Thyroid gland (tissue), 4 donors: ENCODE measurements at places on chromosomes 3 and 15. TPM values are rescaled to one million over a fixed set of nuclear protein-coding genes. Genes with fewer than 3 reads are reported as not detected.

GRCh38 chr3:57043518-57043917, 16.9 kb upstream of the SPATA12 start:
- peaks cover 27% of the 10 kb centered on the region for H3K4me1 ChIP-seq
- no peak overlapping the region for H3K4me3 ChIP-seq
- no peak overlapping the region for H3K27ac ChIP-seq
- H3K27me3 ChIP-seq = no peaks in the 10 kb centered on the region

- DNase-seq = no peak
- no peaks in the 10 kb centered on the region for H3K36me3 ChIP-seq
- H3K27ac ChIP-seq = no peak overlapping the region
- H3K4me1 ChIP-seq = no peaks in the 10 kb centered on the region
- H3K27me3 ChIP-seq = no peaks in the 10 kb centered on the region
- H3K4me3 ChIP-seq = no peak overlapping the region
These were observed 592.1 kb downstream of the SI start for GRCh38 chr3:164486150-164486549.

- H3K4me1 ChIP-seq = no peaks in the 10 kb centered on the region
- H3K27me3 ChIP-seq = no peaks in the 10 kb centered on the region
- H3K27ac ChIP-seq = no peak overlapping the region
- no peaks in the 10 kb centered on the region for H3K36me3 ChIP-seq
These were observed 47.3 kb downstream of the AQP9 start for GRCh38 chr15:58185439-58185838.

Gene ATP13A4
- 197 TPM for total RNA-seq

DNA sequence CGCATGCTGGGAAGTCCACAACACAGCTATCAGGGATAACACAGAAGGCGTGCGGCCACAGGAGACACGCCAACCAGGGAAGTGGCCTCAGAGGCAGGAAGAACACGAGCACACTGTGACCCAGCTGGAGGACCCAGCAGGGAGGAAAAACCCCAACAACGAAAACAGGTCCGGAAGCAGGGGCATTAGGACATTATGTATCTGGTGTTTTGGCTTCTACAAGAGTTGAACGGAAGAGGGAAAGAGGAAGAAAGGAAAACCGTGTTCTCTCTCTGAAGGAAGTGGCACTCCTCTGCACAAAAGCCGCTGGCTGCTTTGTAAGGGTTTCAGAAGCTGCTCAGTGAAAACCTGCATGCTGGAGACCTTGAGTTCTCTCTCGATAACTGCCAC, 61.8 kb downstream of the HACD2 start:
- no peak overlapping the region for H3K4me3 ChIP-seq
- peak; percentile 24 for DNase-seq
- no peak overlapping the region for H3K27ac ChIP-seq
- H3K27me3 ChIP-seq = no peaks in the 10 kb centered on the region
- H3K4me1 ChIP-seq = no peaks in the 10 kb centered on the region

DNA sequence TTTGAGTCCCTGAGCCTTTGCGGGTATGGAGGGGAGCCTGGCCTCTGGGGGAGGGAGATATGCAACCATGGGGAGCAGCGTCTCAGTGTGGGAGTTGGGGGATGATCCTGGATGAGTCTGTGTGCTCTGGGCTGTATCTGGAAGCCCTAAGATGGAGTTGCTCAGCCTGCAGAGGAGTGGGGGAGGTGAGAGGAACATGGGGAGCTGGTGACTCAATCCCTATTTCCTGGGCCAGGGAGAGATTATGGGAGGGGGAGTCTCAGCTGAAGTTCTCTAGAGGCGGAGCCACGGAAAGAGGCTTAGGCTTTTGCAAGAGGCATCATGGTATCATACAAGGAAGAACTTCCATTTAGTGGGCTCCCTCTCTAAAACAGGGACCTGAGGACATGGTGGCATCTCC, 59.5 kb upstream of the TMEM115 start:
- no peaks in the 10 kb centered on the region for H3K27me3 ChIP-seq
- no peaks in the 10 kb centered on the region for H3K36me3 ChIP-seq
- H3K27ac ChIP-seq = no peak overlapping the region
- DNase-seq = no peak

DNA sequence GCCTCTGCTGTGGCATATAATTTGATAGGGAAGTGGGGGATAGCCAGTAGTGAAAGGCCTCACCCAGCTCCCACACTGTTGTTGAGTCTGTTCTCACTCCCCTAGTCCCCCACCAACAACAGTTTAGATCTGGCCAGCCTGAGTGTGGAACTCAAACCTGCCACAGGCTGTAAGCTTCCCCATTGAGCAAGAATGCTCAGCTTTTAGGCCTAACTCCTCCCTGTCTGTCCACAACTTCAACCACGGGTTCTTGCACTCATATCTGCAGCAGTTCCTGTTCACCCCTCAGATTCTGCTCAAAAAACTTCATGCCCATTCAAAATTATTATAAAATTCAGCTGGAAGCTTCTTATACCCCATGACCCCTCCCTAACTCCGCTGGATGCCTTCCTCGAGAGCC, 975.1 kb downstream of the NSUN3 start:
- no peak overlapping the region for H3K27ac ChIP-seq
- H3K36me3 ChIP-seq = no peaks in the 10 kb centered on the region
- no peak for DNase-seq
- H3K27me3 ChIP-seq = no peaks in the 10 kb centered on the region
- no peak overlapping the region for H3K4me3 ChIP-seq

Gene DGKG
- 35.1 TPM for total RNA-seq

DNA sequence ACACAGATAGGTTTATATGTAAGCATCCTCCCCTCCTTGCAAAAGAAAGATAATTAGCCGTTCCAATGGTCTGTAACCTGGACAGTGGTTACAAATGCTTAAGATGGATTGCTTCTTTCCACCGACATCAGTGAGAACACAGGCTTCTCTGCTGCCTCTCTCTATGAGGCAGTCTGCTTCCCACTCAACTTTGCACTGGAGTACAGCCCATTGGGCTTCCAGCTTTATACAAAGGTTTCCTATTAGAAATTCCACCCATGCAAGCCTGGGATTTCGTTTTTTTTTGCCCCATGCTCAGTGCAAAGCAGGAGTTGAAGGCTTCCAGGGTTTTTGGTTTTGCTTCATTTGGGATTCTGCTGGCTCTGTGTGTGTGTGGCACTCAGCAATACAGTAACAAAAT, 47.3 kb upstream of the C3orf22 start:
- H3K4me1 ChIP-seq = no peaks in the 10 kb centered on the region
- no peak overlapping the region for H3K4me3 ChIP-seq
- no peaks in the 10 kb centered on the region for H3K27me3 ChIP-seq
- H3K36me3 ChIP-seq = peaks cover 42% of the 10 kb centered on the region
- H3K27ac ChIP-seq = no peak overlapping the region
- no peak for DNase-seq

GRCh38 chr3:54608041-54608440, 319.8 kb downstream of the LRTM1 start:
- no peaks in the 10 kb centered on the region for H3K4me1 ChIP-seq
- H3K36me3 ChIP-seq = no peaks in the 10 kb centered on the region
- no peaks in the 10 kb centered on the region for H3K27me3 ChIP-seq
- no peak overlapping the region for H3K27ac ChIP-seq

DNA sequence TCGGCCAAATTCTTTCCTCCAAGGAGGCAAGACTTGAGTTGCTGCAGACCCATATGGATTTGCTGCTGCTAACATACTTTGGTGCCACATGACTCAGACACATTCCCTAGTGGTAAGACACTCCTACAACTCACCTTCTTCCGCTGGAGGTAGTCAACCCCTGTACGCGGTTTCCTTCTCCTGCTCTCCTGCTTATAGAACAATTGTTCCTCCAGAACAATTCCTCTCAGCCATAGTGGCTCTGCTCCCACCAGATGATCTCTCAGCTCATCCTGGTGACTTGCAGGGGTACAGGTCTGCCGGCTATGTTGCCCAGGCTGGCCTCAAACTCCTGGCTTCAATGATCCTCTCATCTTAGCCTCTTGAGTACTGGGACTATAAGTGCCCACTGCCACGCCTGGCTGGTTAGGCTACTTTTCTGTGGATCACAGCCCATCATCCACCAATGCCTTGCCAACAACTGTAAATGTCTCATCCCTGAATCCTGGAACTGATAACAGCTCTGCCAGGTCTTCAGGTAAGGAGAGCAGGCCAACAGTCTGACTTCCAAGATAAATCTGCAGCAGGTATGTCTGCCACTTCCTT, 2.4 kb upstream of the CXCR6 start:
- peak; percentile 60 for DNase-seq
- no peaks in the 10 kb centered on the region for H3K27me3 ChIP-seq
- H3K4me3 ChIP-seq = no peak overlapping the region

GRCh38 chr15:59833366-59833765, 144.2 kb upstream of the BNIP2 start:
- no peaks in the 10 kb centered on the region for H3K4me1 ChIP-seq
- no peak overlapping the region for H3K27ac ChIP-seq
- no peak for DNase-seq
- no peaks in the 10 kb centered on the region for H3K36me3 ChIP-seq
- no peak overlapping the region for H3K4me3 ChIP-seq

Gene KBTBD13
- total RNA-seq = not detected

DNA sequence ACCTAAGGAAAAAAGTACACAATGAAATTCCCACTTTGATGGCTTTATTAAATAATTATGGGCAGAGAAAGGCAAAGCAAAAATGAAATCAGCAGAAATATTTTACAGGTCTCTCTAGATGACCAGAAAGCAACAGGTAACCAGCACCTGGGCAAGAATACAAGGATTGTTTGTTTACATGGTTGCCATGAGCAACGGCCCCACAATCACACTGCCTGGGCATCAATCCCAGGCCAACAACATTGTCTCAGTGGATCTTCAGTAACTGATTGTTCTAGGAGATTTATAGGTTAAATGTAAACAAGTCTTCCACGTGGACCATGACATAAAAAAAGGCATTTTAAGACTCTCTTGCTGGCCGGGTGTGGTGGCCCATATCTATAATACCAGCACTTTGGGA, 82.6 kb downstream of the PDZRN3 start:
- no peaks in the 10 kb centered on the region for H3K4me1 ChIP-seq
- H3K27ac ChIP-seq = no peak overlapping the region
- H3K27me3 ChIP-seq = no peaks in the 10 kb centered on the region

Gene IQCF5
- total RNA-seq = not detected

GRCh38 chr3:8069471-8069870, 432.2 kb upstream of the LMCD1 start:
- H3K4me1 ChIP-seq = no peaks in the 10 kb centered on the region
- DNase-seq = no peak
- no peak overlapping the region for H3K27ac ChIP-seq
- no peak overlapping the region for H3K4me3 ChIP-seq
- no peaks in the 10 kb centered on the region for H3K36me3 ChIP-seq

Gene TUSC7
- total RNA-seq = not detected

DNA sequence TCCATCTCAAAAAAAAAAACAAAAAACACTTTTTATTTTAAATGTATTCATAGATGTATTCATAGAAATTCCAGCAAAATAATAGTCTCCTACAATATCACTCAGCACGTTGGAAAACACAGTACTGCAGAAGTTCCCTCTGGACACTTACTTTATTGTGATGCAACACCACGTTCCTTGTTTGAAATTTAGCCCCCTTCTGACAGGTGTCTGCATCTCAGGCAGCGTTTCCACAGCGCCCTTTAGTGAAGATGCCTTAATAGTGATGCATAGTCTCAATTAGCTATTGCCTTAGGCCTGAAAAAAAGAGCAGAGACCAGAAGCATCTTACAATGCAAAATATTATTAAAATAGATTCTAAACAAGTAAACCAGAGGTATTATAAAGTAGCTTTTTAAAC, 20.3 kb downstream of the IL12A start:
- no peaks in the 10 kb centered on the region for H3K27me3 ChIP-seq
- DNase-seq = no peak
- H3K36me3 ChIP-seq = no peaks in the 10 kb centered on the region
- H3K4me3 ChIP-seq = no peak overlapping the region
- no peaks in the 10 kb centered on the region for H3K4me1 ChIP-seq
- H3K27ac ChIP-seq = no peak overlapping the region

Gene PLSCR2
- total RNA-seq = not detected

Gene BLM
- total RNA-seq = 1.3 TPM

DNA sequence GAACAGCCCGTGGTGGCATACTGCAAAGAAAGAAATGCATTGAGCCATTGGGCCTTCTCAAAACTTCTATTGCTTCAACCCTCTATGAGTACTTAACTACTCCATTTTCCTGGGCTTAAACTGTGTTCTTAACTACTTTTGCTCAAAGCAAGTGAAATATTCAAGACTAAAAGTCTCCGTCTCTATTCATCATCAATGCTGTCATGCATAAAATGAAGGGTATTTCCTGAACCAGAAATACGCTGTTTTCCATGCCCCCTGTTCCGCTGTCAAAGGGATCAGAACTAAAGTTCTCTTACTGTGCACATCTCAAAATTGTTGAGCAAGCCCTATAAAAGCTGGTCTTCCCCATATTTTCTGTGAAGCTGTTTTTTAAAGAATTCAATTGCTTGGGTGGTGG, 20.3 kb downstream of the SIAH2 start:
- no peak overlapping the region for H3K4me3 ChIP-seq
- peaks cover 4% of the 10 kb centered on the region for H3K36me3 ChIP-seq
- H3K27ac ChIP-seq = no peak overlapping the region
- peaks cover 38% of the 10 kb centered on the region for H3K4me1 ChIP-seq
- no peaks in the 10 kb centered on the region for H3K27me3 ChIP-seq
- no peak for DNase-seq

DNA sequence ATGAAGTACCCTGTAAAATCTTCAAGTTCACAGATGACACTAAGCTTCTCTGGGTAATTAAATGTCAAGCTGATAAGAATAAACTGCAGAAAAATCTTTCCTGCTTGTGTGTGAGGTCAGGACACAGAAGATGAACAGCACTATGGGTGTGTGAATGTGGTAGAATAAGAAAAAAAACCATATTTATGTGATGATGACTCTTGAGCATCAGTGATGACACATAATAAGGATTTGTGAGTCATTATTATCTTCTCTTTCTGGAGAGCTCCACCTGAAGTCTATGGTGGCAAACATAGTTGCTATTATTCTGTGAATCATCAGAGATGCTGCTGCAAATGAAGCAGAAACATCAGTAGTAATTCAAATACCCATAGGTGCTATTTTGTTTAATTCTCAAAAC, 422.4 kb downstream of the DIPK2A start:
- no peaks in the 10 kb centered on the region for H3K27me3 ChIP-seq
- H3K4me3 ChIP-seq = no peak overlapping the region
- H3K27ac ChIP-seq = no peak overlapping the region
- no peaks in the 10 kb centered on the region for H3K36me3 ChIP-seq

Gene INAFM2
- total RNA-seq = 59.0 TPM

DNA sequence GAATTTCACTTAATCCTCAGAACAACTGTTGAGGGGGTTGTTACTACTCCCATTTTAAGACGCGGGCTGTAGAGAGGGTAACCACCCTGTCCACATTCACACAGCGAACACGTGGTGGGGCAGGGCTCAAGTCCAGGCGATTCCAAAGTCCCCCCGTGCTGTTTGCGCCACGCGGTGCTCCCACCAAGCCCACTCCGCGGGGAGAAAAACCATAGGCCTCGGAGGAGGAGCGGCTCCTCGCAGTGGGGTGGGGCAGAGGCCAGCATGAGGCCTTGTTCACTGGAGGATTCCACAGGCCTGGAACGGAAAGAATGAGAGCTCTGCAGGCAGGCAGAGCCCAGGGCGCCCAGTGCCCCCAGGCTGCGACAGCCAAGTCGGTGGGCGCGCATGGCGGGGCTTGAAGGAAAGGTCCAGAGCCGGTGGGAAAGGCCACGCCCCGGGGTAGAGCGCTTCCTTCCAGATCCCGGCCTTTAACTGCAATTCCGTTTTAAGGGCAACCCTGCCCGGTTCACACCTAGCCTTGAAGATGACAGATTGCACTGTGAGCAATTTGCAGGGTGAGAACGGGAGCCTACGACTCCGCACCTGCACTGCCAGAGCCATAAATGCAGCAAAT, 161.8 kb upstream of the TBL1XR1 start:
- no peaks in the 10 kb centered on the region for H3K27me3 ChIP-seq
- H3K36me3 ChIP-seq = no peaks in the 10 kb centered on the region
- DNase-seq = peak; percentile 40
- H3K27ac ChIP-seq = peak overlapping the region; percentile 88
- no peak overlapping the region for H3K4me3 ChIP-seq
